ENCODE measurements at places on chromosomes 3 and 15.

- no peak for DNase-seq
These were observed 9.9 kb downstream of the CHRNB4 start for GRCh38 chr15:78630886-78631633.

DNA sequence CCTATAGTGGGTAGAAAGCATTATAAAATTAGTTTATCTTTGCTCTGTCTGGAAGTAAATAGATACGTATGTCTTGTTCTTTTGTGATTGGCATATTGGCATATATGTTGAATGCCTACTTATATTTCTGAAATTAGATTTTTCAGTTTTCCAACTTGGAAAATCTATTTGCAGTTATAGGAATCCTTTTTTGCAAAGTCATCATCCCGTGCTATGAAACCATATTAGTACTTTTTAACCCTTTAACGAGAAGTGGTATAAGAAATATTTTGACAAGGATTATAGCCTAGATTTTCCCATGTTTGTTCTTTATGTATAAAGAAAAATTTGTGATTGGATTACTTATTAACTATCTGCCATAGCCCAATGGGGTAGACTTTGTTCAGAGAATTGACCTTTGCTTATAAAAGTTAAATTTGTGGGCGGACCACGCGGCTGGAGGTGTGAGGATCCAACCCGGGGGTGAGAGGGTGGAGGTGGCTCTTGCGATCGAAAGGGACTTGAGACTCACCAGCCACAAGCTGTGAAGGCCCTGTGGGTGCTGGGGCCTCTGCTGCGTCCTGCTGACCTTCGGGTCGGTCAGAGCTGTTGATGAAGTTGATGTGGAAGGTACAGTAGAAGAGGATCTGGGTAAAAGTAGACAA, 5.9 kb downstream of the LRRC28 start:
- DNase-seq, result no peak

DNA sequence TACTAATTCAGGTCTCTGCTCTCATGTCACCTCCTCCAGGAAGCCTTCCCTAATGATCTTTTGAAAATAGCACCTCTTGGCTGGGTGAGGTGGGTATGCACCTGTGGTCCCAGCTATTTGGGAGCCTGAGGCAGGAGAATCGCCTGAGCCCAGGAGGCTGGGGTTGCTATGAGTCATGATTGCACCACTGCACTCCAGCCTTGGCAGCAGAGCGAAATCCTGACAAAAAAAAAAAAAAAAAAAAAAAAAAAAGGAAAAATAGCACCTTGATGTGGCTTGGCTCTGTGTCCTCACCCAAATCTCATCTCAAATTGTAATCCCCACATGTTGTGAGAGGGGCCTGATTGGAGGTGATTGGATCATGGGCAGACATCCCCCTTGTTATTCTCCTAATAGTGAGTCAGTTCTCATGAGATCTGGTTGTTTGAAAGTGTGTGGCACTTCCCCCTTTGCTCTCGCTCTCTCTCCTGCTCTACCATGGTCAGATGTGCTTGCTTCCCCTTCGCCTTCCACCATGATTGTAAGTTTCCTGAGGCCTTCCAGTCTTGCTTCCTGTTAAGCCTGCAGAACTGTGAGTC, 11.2 kb upstream of the RNU6-1 start:
- DNase-seq, result peak; percentile 50

GRCh38 chr3:161251716-161252115, 30.6 kb downstream of the NMD3 start:
- DNase-seq, result peak; percentile 27

GRCh38 chr3:136929977-136930670, 27.7 kb upstream of the IL20RB start:
- peak; percentile 37 for DNase-seq

DNA sequence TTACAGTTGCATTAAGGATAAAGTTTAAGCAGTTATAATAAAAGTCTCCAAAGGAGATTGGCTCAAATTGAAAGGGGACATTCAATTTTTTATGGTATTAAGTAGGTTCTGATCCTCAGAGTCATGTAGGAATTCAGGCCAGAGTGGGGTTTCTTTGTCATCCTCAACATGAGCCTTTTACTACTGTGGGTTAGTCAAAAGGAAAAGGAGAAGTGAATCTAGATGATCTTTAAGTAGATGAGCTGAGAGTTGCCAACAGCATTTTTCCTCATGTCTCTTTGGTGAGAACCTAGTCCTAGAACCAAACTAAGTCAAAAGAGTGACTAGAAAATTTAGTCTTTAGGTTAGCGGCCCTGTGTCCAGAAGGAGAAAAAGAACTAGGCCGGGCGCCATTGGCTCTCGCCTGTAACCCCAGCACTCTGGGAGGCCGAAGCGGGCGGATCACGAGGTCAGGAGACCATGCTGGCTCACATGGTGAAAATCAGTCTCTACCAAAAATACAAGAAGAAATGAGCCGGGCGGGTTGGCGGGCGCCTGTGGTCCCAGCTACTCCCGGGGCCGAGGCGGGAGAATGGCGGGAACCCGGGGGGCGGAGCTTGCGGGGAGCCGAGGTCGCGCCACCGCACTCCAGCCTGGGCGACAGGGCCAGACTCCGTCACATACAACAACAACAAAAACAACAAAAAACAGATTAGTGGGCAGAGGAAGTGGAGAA, 4.2 kb upstream of the CHL1 start:
- no peak for DNase-seq

GRCh38 chr3:128226186-128226725, 73.0 kb downstream of the EEFSEC start:
- no peak for DNase-seq

DNA sequence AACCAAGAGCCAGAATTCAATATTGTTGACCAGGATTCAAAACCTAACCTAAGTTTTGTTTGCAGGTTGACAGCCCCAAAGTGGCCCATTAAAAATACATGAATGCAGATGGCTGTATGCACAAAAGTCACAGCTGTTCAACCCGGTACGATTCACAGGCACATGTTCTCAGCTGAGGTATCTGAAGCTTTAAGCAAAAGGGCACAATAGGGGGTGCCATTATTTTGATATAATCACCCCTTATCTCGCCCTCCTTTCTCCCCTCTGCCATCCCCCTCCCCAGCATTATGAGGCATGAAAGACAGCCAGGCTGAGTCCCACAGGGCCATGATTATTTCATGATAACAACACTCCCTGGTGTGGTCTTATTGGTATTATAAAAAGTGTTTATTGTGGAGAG, 264.9 kb downstream of the EBLN2 start:
- DNase-seq, result no peak

GRCh38 chr3:18223571-18223970, 201.6 kb downstream of the SATB1 start:
- DNase-seq, result no peak

DNA sequence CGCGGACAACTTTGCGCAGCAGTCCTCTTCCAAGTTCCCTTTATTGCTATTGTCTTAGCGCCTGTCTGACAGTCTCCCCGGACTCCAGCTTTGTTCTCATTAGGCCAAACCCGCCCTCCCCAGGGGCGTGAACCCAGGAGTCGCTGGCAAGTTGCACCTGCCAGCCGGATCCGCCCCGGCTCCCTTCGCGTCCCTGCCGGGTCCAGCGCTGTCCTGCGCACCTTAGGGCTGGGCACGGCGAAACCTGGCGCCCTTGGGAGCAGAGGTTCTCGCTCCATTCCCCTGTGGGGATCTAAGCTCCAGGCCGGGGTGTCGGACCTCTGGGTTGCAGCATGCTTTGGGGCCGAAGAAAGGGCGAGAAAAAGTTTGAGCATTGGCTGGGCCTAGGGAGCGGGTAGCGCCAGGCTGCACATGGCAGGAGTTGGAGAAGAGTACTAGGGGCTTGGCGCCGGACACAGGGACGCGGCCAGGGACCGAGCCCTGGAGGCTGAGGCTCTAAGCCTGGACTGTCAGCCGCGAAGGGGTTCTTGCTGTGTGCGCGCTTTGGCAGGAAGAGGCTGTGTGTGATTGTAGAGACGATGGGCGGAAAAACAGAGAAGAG, 335.1 kb upstream of the THRB start:
- DNase-seq, result no peak

DNA sequence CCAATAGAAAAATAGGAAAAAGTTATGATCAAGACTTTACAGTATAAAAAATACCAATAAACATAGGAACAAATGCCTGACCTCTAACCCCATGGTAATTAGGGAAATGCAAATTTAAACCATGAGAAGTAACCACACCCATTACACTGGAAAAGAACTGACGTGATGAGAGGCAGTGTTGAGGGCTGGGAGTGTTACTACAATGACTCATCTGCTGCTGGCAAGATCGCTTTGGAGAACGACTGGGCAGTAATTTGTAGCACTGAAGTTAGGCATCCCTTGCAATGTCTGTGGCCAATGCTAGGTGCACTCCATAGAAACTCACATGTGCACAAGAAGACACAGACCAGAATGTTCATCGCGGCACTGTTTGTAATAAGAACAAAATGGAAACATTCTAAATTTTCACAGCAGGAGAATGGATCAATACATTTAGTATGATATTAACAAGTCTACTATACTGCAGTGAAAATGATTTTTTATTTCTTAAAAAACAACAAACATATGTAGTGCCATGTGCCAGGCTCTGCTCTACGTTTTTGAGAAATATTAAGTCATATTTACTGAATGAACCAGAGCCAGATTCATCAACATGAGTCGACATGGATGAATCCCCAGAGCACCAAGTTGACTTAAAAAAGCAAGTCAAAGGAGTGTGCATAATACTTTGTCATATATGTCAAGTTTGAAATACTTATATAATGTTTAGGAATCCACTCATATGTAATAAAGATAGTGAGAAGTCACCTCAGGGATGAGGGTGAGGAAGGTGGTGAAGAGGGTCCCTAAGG, 37.6 kb upstream of the EPHB3 start:
- peak; percentile 67 for DNase-seq

DNA sequence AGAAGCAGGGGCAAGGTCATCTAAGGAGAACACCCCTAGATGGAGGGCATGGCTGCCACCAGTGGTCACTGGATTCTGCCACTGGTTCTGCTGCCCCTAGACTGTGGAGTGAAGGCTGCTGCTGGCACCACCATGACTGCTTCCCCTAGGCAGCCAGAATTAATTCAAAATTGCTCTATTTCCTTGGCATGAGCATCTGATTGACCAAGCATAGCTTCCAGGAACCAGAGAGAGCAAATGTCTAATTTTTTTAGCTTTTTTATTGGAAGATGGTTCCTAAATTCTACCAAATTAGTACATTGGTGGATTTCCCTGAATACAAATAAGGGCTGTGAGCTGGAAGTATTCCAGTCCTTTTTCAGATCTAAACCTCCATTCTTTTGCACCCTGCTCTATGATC, 270.2 kb upstream of the GBE1 start:
- DNase-seq, result no peak

GRCh38 chr3:113948015-113948917, 453 bp downstream of the ZDHHC23 start:
- DNase-seq, result peak; percentile 18

DNA sequence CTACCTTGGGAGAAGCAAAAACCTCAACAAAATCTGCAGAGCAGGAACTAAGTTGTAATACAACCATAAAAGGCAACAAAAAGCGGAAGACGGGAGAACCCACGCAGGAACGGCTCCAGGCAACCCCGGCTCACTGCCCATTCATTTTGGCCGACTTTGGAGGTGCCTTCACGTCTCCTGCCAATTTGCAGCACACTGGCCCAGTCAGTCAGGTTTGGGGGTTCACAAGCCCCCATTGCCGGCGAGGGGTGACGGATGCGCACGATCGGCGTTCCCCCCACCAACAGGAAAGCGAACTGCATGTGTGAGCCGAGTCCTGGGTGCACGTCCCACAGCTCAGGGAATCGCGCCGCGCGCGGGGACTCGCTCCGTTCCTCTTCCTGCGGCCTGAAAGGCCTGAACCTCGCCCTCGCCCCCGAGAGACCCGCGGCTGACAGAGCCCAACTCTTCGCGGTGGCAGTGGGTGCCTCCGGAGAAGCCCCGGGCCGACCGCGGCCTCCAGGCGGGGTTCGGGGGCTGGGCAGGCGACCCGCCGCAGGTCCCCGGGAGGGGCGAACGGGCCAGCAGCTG, 463 bp downstream of the TERC start:
- no peak for DNase-seq

GRCh38 chr3:112685420-112685819, 44.5 kb upstream of the CCDC80 start:
- DNase-seq, result no peak

DNA sequence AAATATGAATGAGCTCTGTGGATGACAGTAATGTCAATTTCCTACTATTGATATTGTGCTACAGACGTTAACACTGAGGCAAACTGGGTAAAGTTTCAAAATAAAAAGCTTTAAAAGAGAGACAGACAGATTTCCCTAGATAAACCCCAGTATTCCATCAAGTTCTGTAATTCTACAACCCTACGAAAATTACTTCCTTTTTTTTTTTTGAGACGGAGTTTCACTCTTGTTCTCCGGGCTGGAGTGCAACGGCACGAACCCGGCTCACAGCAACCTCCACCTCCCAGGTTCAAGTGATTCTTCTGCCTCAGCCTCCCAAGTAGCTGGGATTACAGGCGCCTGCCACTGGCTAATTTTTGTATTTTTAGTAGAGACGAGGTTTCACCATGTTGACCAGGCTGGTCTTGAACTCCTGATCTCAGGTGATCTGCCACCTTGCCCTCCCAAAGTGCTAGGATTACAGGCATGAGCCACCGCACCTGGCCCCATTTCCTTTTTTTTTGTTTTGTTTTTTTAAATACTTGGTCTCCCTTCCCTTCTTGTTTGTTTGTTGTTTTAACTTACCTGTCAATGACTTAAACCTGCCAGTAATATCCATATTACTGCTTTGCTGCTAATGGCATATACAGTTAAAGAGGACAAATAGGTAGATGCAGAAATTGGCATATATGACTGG, 57.2 kb downstream of the CBLB start:
- DNase-seq, result no peak

GRCh38 chr15:93816815-93817214, 414.5 kb upstream of the MCTP2 start:
- no peak for DNase-seq

- DNase-seq, result no peak
These were observed 38.4 kb downstream of the LIMD1 start for GRCh38 chr3:45632956-45633355.

- no peak for DNase-seq
These were observed 33.2 kb upstream of the OSTN start for GRCh38 chr3:191165802-191166201.

DNA sequence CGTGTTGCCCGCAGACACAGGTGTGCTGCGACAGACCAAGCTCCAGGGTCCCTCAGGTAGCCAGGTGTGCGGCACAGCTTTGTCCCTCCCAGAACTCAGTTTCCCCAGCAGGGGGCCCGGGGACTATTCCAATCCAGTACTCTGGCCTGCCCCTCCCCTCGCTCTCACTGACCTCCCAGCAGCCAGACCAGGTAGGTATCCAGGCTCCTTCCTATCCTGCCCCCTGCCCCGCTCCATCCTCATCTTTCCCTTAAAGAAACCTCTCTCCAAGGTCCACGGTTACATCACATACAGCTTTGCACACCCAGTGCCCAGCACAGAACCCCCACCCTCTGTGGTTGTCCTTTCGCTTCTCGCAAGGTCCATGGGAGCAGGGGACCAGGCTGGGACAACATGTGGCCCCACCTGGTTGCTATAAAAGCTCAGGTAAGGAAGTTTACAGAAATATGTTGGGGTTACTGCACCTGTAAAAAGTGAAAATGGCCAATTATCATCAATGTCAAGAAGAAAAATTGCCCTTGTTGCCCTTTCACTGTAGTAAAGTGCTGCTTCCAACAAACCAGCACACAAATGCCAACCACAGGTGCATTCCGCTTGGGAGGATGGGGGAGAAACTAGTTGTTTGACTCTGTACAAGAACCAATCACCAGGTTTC, 7.3 kb upstream of the CYP11A1 start:
- no peak for DNase-seq

All from RWPE1 (cell line).